ENCODE measurements at places on chromosomes 5 and 9.

- peak; percentile 91 for DNase-seq
These were observed 31.6 kb downstream of the ANXA2R start for GRCh38 chr5:43008363-43009153.

GRCh38 chr9:112218908-112219307 is 43.8 kb upstream of the SUSD1 start:
- no peak for DNase-seq

- DNase-seq: no peak
These were observed 153.4 kb downstream of the SEC61B start for GRCh38 chr9:99375481-99375880.

DNA sequence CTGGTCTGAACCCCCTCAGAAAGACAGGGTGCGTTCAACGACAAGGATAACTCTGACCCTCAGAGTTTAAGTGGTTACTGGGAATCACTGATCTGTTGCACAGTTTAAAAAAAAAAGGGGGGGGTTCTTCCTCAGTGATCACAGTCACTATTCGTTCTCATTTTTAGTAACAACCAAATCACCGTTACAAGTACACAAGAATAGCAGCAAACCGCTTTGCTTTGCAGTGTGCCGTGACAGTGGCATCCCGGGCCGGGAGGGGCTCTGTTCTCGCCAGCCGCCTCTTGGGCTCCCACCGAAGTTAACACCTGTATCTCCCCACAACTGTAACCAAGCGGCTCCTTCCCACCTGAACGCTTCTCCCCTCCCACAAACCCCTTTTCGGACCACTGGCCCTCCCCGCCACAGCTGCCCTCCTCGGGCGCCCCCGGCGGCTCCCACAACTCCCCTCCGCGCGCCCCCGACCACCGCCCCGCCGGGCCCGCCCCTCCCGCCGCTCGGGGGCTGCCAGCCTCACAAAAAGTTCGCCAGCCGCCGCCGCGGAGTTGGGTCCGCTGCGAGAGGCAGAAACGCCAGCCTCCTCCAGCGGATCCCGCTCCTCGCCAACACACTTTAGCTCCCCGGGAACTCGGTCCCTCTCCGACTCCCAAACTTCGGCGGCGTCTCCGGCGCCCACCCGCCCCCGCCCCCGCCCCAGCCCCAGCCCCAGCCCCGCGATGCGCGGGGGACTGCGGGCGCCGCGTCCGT is 1.2 kb downstream of the SSBP2 start:
- peak; percentile 52 for DNase-seq

DNA sequence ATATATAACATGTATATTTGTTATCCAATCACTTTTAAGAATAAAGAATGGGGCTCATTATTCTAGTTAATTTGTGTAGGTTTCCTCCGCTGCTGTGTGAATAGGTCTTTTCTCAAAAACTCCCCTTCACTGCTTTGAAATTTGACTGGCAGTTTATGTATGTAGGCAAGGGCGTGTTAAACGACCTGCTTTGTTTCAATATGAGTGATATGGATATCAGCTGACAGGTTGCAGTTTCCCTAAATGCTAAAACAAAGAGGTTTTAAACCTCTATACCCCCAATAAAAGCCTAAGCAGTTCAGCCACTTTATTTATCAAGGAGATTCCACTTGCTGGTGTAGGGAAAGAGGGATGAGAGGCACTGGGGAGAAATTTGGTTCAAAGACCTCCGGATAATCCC is 159.6 kb downstream of the TMEM167A start:
- no peak for DNase-seq

DNA sequence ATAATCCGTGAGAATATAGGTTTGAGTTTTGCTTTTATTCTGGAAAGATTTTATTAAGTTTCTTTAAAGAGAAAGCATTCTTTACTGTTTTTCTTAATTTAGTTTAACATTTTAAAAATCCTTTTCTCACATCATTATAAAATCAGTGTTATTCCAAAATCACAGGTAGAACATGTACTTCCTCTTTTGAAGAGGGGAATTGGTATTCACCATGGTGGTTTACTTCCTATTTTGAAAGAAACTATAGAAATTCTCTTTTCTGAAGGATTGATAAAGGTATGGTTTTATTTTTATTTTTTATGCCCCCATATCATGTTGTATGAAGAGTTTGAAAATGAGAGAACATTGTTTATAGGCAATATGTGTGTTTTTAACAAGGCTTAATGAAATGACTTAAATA is 43.0 kb downstream of the MTREX start:
- DNase-seq: no peak

DNA sequence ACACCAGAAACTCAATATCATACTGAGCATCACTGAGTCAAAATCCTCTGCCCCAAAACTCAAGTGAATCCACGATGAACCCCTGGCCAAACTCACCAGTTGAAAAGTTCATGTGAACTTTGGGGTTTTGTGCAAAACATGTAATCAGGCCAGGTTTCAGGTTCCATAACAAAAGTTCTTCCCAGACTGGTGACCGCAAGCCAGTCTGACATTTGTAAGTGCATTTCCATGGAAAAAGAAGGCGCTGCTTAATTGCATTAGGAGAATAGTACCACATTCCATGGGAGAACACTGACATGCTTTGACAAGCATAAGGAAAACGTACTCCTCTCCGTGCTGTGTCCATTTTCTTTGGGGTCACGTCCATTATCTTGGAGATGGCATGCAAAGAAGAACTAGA is 567.0 kb downstream of the BNC2 start:
- no peak for DNase-seq

DNA sequence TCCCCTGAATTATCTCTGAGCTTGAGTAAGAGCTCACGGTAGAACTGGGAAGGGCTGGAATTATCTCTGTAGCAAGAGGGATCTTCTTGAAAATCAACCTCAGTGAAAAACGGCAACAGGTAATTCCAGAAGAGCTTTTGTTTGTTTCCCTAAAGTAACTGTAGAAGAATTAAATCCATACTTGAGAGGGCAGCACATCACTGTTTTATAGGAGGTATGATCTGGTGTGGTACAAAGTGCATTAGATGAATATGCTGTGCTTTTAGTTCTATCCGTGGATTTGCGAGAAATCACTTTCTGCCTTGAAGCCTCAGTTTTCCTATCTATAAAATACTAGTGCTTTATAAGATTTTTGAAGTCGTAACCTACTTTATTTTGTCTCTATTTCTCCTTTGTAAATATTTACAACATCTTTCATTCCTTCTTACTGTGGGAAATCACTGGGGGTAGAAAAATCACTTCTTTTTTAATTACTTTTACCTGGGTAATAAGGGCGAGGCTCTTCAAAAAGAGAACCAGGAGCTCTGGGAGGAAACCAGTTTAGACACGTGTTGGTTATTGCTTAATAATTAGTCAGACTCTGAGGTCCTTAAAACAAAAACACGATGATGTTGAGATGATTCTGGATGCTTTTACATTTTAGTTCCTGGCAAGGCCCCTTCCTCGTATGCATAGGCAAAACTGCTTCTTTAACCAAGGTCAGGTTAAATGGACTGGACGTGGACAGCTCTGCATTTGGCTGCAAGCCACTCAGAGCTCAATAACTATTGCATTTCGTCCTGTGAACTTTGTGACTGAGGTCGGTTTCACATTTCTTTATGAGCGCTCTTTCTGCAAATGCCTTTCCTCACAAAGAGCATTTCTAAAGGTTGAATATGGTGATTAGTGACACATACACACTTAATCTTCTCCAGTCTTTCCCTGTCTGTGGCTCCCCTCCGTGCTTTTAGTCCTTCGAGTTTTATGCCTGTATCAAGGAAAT is 376.1 kb downstream of the BRINP1 start:
- no peak for DNase-seq

GRCh38 chr9:137113385-137114159 is 961 bp downstream of the DPP7 start:
- no peak for DNase-seq

- DNase-seq: no peak
These were observed 252.6 kb downstream of the ACTL7B start for GRCh38 chr9:108603141-108603540.

GRCh38 chr5:173018358-173018757 is 34.8 kb downstream of the ATP6V0E1 start:
- no peak for DNase-seq

DNA sequence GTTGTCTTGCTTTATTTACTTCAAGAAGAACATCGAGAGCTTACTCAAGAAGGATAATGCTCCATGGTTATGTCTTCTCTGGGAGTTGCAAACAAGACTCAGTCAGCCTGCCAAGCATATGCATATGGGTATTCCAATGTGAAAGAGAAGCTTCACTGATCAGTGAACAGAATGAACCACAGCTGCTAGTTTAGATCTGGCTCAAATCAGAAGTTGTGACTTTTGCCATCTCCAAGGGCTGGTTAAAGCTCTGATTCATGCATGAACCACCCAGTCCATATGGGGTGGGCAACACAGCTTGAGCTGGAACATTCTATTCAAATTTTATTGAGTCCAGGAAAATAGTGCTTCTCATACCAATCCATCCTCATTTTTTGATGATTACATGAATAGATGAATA is 50.0 kb downstream of the ATPSCKMT start:
- DNase-seq: no peak

- DNase-seq: no peak
These were observed 32.6 kb downstream of the WDR36 start for GRCh38 chr5:111124793-111125192.

DNA sequence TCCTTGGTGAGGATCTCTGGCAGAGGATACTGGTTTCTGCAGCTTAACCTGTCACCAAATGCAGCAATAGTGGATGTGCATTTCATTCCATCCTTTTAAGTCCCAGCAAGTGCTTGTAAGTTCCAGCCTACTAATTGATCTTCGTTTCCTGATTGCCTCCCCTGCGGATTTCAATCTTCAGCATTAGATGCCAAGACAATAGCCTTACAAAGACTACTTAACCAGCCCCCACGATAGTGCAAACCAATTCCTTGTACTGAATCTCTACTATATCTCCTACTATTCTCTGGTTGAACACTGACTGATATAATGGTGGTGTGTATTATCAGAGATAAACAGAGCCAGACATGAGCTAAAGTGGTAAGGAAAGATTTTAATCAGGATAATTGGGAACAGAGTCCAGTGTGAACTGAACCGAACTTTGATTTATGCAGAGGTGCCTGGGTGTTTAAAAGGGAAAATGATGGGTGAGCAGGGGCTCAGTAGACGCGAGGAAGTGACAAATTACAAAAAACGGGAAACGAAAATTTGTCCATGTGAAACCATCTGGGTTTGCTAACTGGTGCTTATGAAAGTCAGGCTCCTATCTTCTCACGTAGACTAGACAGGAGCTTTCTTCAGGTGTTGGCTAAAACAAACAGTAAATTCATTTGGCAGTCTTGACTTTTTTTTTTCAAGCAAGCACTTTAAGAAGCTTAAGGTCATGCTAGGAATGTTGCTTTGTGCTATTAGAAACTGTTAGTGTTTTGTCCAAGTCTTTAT is 106.9 kb upstream of the ST8SIA4 start:
- DNase-seq: no peak

- DNase-seq: no peak
These were observed 64.5 kb downstream of the STARD4 start for GRCh38 chr5:111447822-111448221.

DNA sequence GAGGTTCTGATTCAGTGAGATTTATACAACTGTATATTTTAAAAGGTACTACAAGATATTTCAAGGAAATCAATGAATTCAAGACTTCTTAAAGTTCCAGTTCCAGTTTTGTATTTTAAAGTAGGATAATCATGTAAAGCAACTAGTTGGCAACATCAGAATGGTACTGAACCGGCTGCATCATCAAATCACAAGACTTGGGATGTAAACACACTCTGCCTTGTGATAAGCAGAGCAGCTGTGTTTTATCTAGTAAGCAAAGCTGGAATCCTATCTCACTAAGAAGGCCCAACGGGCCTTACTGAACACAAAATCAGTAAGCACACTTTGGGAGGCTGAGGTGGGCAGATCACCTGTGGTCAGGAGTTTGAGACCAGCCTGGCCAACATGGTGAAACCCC is 327.2 kb upstream of the NREP start:
- no peak for DNase-seq

- no peak for DNase-seq
These were observed 25.0 kb upstream of the TRIM36 start for GRCh38 chr5:115194676-115195075.

GRCh38 chr5:41112486-41113455 is 41.6 kb upstream of the MROH2B start:
- DNase-seq: no peak

- DNase-seq: no peak
These were observed 80.5 kb downstream of the STK10 start for GRCh38 chr5:172107571-172107970.

- DNase-seq: no peak
These were observed 89.5 kb upstream of the LHFPL2 start for GRCh38 chr5:78738104-78738503.
